HEK293T (cell line): ENCODE measurements at places on chromosomes 5 and 9.
A peak's percentile ranks its signal among the peaks of the same experiment; 100 is the strongest.

DNA sequence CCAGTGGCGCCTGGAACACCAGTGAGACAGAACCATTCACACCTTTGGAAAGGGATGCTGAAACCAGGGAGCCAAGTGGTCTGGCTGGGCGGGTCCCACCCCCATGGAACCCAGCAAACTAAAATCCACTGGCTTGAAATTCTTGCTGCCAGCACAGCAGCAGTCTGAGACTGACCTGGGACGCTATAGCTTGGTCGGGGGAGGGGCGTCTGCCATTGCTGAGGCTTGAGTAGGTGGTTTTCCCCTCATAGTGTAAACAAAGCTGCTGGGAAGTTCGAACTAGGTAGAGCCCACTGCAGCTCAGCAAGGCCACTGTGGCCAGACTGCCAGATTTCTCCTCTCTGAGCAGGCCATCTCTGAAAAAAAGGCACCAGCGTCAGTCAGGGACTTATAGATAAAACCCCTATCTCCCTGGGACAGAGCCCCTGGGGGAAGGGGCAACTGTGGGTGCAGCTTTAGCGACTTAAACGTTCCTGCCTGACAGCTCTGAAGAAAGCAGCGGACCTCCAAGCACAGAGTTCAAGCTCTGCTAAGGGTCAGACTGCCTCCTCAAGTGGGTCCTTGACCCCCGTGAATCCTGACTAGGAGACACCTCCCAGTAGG, 42.0 kb upstream of the FKTN start:
- no peak for DNase-seq

GRCh38 chr9:86186696-86187095, 72.8 kb downstream of the C9orf153 start:
- no peak for DNase-seq

DNA sequence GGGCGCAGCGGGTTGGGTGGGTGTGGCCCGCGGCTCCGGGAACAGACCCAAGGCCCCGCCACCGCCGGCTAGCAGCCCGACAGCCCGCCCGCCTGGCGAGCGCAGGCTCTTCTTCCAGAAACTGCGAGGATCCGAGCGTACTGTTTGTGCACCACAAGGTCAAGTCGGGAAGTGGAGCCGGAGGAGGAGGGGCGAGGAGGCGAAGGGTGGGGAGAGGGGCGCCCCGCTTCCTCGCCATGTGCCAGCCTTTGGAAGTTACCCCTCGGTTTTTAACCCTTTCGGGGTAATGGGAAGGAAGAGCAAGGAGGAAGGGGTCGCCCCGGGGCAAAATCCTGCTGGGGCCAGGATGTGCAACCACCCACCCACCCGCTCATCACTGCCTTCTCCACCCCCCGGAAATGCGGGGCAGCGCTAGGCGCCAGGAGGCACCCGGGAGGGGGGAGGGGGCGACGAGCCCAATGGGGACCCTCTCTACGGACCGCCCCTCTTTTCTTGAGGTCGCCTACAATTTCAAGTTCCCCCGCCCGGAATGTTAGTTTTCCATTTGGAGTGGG, 1.1 kb upstream of the JADE2 start:
- DNase-seq = peak; percentile 39

DNA sequence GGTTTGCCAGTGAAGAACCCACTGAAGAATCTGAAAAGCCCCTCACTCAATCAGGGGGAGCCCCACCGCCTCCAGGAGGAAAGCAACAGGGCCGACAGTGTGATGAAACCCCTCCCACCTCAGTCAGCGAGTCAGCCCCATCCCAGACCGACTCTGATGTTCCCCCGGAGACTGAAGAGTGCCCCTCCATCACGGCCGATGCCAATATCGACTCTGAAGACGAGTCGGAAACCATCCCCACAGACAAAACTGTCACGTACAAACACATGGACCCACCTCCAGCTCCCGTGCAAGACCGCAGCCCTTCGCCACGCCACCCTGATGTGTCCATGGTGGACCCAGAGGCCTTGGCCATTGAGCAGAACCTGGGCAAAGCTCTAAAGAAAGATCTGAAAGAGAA, 92.4 kb downstream of the MAP1B start:
- no peak for DNase-seq

DNA sequence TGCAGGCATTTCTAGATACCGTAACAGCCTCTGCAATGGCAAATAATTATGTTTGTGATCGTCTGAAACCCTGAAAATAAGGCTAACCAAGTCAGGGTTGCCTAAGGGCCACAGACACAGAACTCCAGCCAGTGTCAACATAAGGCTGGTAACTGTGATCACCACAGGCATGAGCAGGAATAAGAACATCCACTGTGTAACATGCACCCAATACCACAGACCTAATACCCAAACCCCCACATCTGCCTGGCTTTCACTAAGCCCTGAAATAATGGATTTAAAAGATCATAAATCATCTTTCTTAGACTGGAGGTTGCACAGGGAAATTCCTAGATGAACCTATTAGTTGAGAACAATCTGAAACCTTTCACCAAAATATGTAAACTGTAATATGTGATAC, 394.5 kb downstream of the NFIB start:
- DNase-seq = no peak

DNA sequence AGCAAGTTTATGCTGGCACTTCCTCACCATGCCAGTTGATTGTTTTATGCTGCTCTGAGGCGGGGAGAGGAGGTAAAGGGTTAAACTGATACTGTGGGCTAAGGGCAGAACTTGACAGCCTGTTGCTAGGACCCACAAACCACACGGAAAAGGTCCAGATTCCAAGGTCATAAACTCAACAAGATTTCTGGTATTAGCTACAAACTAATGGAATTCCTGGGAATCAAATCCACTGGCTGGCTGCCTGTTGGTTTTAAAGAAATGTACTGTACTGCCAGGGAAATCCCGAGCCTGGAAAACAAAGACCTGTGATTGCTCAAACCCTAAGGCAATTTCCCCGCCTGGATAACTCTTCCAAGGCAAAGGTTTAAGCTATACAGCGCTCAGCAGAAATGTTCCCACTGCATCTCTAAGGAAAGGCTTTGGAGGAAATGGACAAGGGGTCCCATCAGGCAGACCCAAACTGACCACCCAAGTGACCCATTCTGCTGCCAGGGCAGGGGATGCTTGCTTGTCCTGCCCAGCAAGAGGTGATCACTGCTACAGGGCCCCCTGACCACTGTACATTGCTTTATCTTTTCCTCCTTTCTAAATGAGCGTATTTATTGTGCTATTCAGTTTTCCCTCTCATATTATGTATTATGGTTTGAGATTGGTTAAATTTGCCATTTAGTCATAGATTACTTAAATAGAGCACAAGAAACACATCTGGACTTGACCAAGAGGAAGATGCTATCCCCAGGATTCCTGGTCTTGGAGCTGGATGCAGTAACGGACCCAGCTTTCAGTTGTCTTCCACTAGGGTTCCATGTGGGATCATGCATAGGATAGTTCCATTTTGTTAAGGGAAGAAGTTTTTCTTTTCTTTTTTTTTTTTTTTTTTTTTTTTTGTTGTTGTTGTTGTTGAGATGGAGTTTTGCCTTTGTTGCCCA, 124.3 kb downstream of the SUSD1 start:
- no peak for DNase-seq
